SJCRH30 (cell line): ENCODE measurements at places on chromosomes 2 and 18.

GRCh38 chr2:190947711-190948251, 66.2 kb downstream of the STAT1 start:
- DNase-seq, result peak; percentile 38

- no peak for DNase-seq
These were observed 197.7 kb upstream of the RAB12 start for GRCh38 chr18:8411492-8411891.

DNA sequence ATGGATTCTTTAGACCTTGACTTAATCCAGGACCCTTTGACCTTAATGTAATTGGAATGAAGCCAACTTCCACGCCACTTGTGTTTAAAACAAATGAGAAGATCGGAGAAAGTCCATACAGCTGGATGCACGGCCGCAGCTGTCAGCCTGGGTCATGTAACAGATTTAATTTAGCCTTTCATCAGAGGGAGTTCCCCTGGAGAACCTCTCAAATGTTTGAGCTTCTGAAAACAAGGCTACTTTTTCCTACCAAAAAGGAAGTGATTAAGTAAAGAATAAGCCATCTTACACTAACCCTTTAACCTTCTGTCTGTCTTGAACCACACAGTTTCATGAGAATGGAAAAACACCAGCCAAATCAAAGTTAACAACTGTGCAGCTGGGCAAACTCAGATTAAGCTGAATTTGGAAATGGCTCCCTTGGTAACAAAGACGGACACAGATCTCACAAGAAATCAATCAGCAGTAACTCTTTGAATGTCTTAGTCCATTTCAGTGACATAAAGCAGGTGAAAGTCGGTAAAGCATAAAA, 103.6 kb downstream of the DOCK10 start:
- peak; percentile 75 for DNase-seq

DNA sequence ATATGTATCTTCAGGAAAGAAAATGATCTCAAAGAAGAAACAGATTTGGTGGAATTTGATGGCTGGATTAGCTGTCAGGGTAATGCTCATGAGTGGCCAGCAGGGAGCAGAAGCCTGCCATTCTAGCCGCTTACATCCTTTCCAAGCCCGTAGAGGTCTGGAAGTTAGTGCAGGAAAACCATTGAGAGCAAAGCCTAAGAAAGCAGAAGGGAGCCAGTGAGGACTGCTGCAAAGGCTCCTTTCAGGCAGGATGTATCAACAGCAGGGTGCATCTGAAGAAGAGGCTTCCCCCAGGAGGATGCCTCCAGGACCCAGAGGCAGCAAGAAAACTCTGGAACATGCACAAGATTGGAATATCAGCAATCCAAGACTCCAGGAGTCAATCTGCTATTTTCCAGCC, 22.9 kb upstream of the LBH start:
- DNase-seq, result peak; percentile 76

DNA sequence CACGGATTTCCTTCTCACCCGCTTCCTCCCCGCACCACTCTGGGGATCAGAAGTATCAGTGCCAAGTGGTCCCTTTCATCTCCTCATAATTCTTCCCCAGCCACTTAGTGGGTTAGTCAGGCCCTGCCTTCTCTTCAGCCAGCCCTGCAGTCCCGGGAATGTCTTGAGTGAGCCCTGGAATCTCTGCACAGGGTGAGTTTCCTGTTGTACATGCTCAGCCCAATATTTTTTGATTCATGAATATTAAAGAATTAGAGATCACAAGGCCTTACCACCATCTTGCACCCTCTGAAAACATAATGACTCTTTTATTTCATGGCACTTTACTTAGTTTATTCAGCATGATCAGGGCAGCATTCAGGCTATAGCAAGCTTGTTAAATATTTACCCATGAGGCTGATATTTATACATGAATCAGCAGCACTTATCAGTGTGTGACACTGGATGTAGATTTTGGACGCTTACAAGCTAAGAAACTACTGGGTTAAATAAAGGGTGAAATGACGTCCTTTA, 159.4 kb upstream of the FOSL2 start:
- no peak for DNase-seq

DNA sequence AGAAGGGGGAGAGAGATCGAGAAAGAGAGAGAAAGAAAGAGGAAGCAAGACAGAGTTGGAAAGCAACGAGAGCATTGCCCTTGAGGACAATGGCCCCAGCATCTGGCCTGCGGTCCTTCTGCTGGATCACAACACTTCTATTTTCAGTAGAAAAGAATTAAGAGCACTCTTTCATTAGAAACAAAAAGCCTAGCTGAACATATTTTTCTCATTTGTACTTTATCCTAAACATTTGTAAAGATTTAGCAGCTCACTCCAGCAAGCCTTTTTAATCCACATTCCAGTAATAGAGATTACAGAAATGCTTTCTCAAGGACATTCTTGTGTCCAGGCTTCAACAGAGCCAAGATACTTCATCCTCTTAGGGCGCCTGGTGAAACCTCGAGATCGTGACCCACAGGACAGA, 31.6 kb upstream of the AFF3 start:
- no peak for DNase-seq

GRCh38 chr2:82411071-82411470, 2048.0 kb downstream of the SUCLG1 start:
- no peak for DNase-seq

DNA sequence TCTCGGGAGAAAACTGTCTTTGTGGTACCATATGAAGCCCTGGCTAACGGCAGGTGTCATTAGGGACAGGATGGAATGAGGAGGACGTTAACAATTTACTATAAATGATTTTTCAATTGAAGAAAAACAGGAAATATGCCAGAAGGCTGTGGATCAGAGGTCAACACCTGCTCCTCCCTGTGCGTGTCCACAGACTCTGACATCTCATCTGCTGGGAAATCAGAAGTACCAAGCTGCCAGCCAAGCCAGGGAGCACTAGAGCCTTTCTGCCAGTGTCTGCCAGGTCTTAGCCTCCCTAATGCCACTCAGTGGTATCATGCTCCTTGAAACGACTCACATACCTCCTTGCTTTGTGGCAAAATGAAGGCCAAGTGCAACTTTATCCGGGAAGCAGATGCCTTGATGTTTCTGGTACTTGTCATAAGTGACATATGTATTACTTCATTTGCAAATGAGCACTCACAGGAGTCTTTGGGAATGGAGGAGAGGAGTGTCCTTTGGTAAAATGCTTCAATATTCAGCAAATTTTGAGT, 541.1 kb downstream of the SATB2 start:
- peak; percentile 2 for DNase-seq

DNA sequence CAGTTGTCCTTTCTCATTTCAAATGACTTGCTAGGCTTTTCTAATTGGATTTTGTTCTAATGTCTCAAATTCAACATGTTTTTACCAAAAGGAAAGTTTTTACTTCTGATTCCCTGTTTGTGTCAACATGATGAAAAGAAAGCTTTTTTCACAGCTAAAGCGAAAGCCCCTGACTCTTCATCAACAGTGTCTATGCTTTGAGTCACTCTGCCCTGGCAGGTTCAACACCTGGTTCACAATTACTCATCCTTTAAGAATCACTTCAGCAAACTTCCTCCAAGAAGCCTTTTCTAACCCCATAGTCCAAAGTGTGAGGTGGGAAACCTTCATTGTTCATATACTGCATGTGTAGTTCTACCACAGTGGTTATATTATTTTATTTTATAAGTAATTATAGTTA, 7.6 kb upstream of the DSG2 start:
- DNase-seq, result no peak

DNA sequence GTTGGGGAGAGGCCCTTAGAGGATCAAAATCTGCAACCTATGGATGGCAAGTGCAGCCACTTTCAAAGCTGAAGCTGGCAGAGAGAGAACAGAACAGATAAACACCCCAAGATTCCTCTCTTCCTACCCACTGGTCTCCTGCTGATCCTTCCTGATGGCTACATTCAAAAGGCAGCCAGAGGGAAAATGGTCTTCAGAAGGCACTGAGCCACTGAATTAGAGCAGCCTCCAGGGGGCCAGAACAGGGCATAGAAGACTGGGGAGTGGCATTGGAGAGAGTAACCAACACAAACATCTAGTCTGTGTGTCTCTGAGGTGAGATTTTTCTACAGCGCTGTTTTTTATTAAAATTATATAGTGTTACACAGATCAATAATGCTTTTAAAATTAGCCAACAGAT, 432.6 kb downstream of the PARD3B start:
- DNase-seq, result no peak

DNA sequence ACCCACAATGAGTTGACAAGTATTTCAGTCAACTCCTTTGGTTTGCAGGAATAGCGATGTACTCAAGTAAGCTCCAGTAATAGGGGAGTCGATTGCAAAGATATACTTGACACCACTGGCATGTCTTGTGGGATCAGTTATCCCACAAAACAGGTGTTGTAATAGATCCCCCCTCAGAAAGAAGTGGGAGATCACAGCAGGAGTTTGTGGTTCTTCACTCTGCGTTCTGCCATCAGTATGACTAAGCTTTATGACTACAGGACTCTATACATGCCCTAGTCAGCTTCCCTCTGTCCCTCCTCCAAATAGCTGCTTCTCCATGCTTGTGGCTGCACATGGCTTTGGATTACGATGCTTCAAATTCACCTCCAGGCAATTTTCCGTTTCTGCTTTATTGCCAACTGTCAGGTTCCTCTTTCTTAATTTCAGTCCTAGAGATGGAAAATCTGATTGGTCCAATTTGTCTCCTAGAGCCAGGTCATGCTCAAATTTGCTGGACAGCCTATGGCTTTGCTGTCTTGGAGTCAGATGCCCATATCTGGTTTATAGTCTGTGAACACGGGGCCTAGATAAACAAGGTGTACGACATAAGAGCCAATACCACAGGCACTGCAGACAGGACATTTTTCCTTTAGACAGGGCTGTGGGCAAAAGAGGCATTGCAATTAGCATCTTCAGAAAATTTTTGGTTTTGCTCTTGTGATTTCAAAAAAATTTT, 221.7 kb downstream of the PAX3 start:
- peak; percentile 89 for DNase-seq

DNA sequence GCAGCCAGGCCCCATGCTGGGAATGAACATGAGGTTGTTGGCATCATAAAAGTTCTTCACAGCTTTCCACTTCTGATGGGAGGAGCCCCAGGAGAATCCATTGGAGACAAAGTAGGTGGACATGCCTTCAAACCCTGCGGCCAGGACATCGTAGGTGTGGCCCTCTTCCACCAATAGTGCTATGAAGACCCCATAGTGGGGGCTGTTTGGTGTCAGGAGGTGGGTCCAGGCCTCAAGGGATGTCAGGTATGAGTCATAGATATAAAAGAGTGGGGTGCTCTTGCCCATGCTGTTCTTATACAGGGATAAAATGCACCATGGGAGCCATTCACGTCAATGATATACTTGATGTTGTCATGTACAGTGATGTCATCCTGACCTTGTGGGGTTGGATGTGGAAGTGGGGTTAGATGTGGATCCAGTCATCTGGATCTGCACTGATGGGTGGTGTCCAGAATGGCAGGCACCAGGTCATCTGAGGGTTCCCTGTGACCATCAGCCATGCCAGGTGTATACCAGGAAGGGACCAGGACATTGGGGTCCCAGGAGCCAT, 22.1 kb upstream of the MCM6 start:
- DNase-seq, result no peak

DNA sequence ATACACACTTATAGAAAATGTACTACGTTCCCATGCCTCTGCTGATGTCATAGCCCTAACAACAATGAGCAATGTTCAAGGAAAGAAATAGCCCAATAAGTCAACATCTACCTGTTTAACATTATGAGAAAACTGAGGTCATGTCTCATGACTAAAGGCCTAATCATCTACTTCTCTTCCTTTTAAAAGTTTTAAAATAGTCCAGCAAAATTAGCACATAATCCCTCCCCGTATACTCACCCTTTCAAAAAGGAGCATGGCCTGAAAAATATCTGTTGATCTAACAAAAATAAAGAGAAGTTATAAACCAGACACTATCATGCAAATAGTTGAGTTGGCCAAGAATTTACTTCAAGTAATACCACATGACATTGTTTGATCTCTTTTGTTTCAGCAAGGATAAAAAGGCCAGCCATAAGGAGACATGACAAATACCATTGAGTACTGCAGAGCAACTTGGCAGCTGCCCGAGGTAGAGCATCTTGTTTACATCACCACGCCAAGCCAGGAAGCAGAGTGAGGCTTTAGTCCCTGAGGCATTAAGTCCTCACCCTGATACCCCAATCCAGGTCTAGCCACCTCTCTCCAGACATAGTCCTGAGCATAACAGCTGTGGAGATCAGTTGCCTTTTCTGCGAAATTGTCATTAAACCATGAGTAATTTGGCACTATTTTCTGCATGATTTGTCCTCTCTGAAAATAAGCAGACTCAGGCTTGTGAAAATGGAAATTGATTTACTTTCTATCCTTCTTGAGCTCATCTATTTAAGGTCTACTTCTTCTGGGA, 137.4 kb upstream of the ETAA1 start:
- peak; percentile 42 for DNase-seq

DNA sequence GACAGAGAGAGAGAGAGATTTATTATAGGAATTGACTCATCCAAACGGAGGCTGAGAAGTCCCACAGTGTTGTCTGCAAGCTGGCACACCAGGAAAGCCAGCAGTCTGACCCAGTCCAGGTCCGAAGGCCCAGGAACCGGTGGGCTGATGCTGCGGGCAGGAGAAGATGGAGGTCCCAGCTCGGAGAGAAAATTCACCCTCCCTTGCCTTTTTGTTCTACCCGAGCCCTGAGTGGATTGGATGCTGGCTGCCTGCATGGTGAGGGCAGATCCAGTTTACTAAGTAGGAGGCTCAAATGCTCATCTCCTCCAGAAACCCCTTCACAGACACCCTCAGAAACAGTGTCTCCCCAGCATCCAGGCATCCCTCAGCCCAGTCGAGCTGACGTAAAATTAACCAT, 22.2 kb upstream of the STK25 start:
- DNase-seq, result no peak

GRCh38 chr2:1814061-1814460, 69.7 kb upstream of the PXDN start:
- no peak for DNase-seq

DNA sequence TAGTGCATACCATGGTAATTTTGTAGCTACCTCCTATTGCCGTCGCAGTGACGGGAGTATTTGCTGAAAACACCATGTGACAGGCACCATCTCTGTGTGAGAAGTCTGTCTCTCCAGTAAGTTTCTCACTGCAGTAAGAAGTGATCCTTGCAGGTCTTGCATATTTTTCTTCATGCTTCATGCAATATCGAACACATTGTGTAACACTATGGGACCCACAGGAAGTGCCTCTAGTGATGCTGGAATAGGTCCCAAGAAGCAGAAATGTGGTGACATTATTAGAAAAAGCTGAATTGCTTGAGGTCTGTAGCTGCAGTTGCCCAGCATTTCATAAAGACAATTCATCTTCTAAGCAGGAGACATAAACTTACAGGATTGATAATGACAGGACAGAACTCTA, 167.6 kb downstream of the DCDC2C start:
- no peak for DNase-seq

- no peak for DNase-seq
These were observed 424.8 kb upstream of the ZEB2 start for GRCh38 chr2:144944546-144945220.
